Heart left ventricle (tissue), 16 donors: ENCODE measurements at places on chromosomes 4 and X. TPM values are rescaled to one million over a fixed set of nuclear protein-coding genes. Genes with fewer than 3 reads are reported as not detected.

DOCK11 gene
- 2.9 TPM for total RNA-seq

MMRN1 gene
- total RNA-seq = 0.14 TPM

ZNF674 gene
- total RNA-seq = 5.6 TPM

HSD17B13 gene
- total RNA-seq = not detected

TCEAL2 gene
- total RNA-seq = not detected

SPON2 gene
- 13.0 TPM for total RNA-seq

HSFX2 gene
- total RNA-seq = 1.1 TPM

CSAG3 gene
- not detected for total RNA-seq

PAGE3 gene
- total RNA-seq = not detected

DNA sequence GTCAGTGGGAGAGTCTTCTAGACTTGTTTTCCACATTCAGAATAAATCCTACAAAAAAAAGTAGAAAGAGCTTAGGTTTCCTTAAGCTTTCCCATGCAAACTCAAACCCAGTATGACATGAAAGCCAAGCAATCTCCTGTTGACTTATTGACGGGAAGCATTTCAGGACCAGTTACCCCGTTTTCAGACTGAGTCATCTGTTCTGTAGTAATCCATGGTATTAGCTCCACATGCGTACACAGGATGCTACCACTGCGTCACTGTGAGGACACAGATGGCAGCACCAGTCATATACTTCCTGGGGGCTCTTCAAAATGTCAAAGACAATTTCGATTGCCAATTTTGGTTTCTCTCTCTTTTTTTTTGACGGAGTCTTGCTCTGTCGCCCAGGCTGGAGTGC, 224.9 kb upstream of the MAD2L1 start:
- no peak for DNase-seq

- no peak for DNase-seq
These were observed 19.5 kb upstream of the HADH start for GRCh38 chr4:107970063-107970798.

GRCh38 chr4:2825740-2826139, 17.9 kb upstream of the ADD1 start:
- DNase-seq = peak; percentile 67

DNA sequence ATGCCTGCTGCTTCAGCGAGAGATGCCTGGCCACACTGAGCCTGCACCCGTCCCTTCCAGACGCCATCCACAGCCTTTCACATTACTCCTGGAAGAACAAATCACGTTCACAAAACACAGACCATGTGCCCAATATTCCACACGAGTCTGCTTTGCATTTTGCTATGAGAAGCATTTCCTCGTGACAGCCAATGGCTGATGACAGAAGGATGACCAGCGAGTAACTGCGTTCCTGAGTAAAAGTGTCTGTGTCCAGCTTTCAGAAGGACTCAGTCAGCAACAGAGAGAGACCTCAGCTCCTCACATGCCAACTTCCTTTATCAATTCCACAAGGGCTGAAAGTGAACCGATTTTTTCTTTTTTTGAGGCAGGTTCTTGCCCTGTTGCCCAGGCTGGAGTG, 19.5 kb downstream of the NAT8L start:
- no peak for DNase-seq

GRCh38 chr4:87912164-87913004, 63.1 kb upstream of the SPP1 start:
- no peak for DNase-seq

DNA sequence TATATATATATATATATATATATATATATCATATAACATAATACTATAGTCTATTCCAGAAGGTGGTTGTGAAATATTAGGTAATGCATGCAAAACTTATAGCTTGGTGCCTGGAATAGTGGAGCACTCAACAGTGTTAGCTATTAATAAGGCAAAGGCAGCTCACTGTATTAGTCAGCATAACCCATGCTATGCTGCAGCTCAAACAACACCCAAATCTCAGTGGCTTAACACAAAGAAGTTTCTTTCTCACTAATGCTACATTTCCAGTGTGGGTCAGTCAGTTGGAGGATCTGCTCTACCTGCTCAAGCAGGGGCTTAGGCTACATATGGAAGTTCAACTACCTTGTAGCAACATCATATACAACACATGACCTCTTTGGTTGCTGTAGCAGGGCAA, 5.2 kb upstream of the RPGR start:
- DNase-seq = no peak

- DNase-seq = no peak
These were observed 44.4 kb upstream of the STOX2 start for GRCh38 chr4:183860731-183861130.

DNA sequence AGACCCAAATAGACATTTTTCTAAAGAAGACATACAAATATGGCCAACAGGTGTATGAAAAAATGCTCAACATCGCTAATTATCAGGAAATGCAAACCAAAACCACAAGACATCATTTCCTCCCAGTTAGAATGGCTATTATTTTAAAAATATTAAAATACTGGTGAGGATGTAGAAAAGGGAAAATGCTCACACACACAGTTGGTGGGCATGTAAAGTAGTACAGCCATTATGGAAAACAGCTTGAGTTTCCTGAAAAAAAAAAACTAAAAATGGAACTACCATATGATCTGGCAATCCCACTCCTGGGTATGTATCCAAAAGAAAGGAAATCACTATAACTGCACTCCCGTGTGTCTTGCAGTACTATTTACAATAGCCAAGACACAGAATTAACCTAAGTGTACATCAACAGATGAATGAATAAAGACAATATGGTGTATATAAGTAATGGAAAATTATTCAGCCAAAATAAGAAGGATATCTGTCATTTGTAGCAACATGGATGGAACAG, 128.9 kb upstream of the DKK2 start:
- no peak for DNase-seq

- no peak for DNase-seq
These were observed 304.5 kb downstream of the PPP3CA start for GRCh38 chr4:101042847-101043246.
